ENCODE measurements at places on chromosomes 12 and 14.
A peak's percentile ranks its signal among the peaks of the same experiment; 100 is the strongest.

- DNase-seq, result no peak
Measured at GRCh38 chr12:129169928-129170327, 316.6 kb downstream of the GLT1D1 start.

DNA sequence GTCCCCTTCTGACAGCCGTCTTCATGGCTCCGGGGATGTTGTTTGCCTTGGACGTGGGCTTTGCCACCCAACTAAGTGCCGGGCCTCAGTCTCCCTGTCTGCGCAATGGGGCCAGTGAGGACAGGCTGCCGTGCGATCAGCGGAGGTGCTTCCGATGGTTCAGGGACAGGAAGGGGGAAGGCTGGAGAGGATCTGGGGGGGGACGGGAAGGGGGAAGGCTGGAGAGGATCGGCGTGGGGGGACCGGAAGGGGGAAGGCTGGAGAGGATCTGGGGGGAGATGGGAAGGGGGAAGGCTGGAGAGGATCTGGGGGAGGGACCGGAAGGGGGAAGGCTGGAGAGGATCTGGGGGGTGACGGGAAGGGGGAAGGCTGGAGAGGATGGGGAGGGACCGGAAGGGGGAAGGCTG lies 3.4 kb downstream of the MMP17 start:
- no peak for DNase-seq

- peak; percentile 96 for DNase-seq
Measured at GRCh38 chr12:108731105-108731865, at the start of gene CORO1C. Gene CORO1C, minus strand, starts transcription at chr12:108731518. Its CDS starts 30,200 bp downstream, at chr12:108701318.

DNA sequence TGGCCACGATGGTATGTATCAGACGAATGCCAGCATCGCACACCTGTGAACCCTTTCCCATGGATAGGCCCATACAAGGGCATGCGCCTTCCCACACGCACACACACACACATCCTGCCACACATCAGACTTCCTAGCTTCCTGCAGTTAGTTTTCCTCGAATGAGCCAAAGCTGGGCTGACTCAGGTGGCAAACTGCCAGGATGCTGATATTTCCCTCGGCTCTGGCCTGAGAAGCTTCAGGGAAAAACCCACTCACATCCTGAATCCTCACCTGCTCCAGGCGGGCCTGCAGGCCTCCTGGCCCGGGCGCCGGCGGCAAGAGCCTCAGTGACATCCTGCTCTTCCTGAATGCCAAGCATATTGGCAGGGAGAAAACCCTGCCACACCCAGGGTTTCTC lies 22.4 kb downstream of the CALM1 start:
- no peak for DNase-seq

DNA sequence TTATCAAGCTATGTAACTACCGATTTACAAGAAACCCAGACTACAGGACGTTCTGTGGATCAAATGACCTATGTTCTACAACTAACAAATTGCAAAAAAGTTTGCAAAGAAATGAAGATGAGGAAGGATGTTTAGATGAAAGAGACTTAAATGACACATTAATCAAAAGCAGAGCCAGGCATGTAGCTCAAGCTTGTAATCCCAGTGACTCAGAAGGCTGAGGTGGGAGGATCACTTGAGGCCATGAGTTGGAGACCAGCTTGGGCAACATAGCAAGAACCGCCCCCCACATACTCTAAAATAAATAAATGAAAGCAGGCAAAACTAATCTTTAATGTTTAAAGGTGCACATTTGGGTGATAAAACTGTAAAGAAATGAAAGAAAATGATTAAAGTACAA lies 331.9 kb downstream of the BTG1 start:
- DNase-seq, result no peak

- no peak for DNase-seq
Measured at GRCh38 chr14:96832351-96832750, 35.2 kb downstream of the VRK1 start.

DNA sequence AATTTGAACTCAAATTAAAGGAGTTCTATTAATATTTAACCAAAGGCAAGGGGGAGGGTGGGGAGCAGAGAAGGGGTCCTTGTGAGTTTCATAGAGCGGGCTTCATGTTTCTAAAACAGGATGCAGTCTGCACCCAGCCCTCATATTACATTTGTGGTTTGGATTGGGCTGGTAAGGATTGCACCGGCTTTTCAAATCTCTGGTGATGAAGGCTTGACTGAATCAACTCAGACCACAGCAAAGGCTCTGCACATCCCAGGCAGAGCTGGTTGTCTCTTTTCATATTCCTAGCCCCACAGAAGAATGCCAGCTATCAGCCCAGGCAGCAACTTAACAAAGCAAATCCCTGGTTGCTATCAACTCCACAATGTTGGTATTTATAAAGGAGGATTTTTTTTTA lies 1221.4 kb downstream of the VRK1 start:
- no peak for DNase-seq

GRCh38 chr14:103233328-103233727 lies 100.7 kb upstream of the EIF5 start:
- DNase-seq, result no peak

GRCh38 chr14:69901113-69901951 lies 22.1 kb downstream of the SMOC1 start:
- no peak for DNase-seq

DNA sequence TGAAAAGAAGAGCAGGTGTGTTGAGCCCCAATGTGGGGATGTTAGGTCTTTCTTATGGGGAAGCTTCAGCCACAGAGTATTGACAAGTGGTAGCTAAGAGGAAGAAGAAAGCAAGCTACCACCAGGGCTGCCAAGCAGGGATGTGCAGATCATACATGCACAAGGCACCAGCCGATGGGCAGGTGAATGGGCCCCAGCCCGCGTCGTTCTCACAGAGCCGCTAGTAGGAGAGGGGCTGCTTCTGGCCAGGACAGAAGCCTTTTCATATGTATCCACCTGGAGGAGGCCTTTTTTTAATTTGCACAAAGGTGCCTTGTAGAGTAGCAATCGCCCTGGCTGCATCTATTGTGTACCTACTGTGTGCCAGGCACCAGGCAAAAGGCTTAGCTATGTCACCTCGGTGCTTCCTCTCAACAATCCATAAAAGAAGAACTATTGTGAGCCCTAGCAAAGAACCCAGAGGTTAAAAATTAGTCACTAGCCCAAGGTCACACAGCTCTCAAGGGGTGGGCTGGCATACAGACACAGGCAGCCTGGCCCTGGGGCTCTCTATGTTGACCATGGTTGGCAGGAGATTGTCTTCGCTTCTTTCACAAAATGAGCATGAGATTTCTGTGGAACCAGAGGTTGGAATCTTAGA lies 8.2 kb downstream of the NUAK1 start:
- DNase-seq, result no peak

DNA sequence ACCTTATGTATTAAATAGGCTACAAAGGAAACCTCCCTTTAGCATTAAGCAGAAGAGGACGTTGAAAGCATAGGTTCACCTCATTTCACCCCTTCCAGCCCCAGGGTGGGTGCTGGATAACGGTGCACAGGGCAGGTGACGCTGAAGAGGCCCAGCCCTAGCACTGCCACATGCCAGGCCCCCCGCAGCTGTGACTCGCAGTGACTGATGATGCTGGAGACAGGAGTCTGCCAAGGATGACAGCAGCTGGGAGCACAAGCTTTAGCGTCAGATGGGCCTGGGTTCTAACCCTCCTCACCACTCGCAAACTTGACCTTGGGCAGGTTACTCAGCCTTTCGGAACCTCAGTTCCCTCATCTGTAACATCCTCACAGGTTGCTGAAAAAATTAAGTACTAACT lies 76.7 kb downstream of the TBK1 start:
- DNase-seq, result no peak

- no peak for DNase-seq
Measured at GRCh38 chr14:102678394-102678793, 85.9 kb downstream of the RCOR1 start.

DNA sequence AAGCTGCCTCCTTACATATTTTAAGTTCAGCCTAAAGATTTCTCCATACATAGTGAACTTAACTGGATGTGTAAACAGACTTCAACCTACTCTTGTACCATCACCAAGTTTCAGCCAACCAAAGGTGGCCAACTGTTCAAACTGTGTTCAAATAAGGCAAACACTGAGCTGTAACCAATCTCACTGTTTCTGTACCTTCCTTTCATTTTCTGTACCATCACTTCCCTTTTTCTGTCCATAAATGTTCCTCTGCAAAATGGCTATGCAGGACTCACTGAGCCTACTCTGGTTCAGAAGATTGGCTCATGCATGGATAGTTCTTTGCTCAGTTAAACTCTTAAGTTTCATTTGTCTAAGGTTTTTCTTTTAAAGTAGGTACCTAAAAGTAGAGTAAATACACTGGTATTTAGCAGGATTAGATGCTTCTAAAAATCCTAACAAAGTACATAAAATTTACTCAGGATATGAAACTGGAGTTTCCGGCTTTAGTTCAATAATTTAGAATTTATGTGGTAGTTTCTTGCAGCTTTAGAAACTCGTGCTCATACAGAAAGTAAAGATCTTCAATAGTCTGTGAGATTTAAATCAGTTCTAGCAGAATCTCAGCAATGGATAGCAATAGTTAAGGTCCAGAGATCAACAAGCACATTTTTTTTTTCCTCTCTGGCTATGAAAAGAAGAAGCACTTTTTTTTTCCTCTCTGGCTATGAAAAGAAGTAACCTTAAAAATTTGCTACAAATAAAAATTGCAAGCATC lies 282.0 kb upstream of the PPFIA2 start:
- no peak for DNase-seq

All from GM13976 (cell line).